Activated CD4-positive, alpha-beta T cell treated with anti-CD3 and anti-CD28 coated beads, Interleukin-2, amount 50 U/mL, for 16 hours (primary cell): ENCODE measurements at places on chromosomes 1 and 21.

DNA sequence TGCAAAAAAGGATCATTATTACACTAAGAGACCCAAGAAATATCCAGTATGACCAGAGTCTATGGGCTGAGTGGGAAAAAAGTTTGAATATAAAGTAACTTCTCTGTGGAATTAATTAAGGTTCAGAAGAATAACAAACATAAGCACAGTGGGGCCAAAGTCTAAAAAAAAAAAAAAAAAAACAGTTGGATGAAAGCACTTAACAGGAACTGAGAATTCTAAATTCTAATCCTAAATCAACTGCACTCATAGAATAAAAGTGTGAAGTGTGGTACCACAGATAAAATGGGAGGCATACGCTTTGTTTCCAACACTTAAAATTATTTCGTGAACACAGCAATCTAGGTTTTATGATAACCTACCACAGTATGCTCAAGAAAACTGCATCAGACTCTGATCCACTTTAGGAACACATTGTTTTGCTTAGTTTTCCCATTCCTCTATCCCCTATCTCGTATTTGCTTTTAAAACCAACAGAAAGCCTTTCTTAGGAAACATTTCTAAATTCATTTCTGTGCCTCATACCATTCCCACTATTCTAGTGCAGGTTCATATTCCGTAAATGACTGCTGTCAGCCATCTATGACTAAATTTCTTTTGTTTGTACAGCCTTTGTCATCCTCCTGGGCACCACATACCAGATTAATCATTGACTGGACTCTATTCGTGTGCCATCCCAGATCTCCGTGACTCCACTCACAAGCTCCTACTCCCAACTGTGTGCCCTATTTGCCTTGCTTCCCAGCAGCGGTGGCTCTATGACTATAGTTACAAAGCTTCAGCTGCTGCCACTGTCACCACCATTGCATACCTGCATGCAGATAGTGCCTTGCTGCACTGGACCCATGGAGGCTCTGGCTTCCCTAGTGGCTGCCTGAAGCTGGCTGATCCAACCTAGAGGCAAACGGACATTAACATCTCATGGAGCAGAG is 24.9 kb downstream of the CHML start:
- DNase-seq, result no peak

GRCh38 chr1:162281426-162281825 is 95.2 kb downstream of the SPATA46 start:
- DNase-seq, result no peak

DNA sequence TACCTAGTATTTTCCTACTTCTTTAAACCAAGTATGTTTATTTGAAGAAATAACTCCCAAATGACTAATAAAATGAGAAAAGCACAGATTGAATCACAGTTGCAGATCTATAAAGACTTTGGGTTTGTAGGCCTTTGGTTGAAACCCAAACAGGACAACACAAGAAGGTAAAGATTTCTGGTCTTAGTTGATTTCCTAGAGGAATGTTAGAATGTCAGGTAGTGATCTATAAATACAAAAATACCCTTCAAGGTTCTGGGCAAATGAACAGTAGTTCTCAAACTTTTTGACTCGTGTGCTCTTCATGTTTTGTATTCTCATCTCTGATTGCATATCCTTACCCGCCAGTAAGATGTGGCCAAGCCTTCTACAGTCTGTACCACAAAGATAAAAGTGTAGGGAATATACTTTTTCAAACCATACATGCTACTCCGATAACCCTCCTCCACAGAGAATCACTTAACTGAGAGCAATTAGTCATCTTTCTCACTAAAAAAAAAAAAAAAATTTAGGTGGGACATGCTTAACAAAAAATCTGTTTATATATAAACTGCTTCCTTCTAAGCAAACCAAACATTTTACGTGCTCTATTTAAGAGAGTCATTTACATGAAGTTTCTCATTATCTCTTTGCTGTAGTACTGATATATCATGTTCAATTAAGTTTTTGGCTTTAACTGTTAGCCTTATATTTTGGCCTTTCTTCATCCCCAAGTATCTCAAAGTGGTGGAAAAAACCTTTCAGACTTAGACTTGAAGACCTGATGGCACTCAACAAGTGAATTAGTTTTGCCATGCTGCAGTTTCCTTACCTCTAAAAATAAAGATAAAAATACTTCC is 36.0 kb downstream of the CNIH4 start:
- DNase-seq, result no peak

DNA sequence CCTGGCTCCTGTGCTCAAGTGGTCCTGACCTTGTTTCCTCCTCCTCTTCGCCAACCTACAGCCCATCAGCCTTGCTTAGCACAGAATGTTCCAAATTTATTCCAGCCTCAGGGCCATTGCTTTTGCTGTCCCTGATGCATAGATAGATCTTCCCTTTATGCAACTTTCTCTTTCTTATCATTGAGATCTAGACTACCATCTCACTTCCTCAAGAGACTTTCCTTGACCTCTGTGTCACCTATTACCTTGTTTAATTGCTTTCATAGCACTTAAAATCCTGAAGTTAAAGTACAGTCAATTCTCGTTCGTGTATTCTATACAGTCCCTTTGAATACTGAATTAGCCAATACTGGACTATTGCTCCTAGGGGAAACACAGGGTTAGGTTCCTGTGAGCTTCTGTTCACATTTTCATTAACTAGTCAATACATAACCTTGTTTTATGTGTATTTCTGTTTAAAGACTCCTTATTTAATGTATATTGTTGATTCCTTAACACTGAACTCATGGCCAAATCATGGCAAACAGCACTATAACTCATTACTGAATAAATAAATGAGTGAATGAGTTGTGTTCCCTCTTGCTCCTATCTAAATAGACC is 26.2 kb upstream of the MCOLN3 start:
- DNase-seq, result no peak

GRCh38 chr21:26782331-26782730 is 62.9 kb downstream of the ADAMTS1 start:
- no peak for DNase-seq

DNA sequence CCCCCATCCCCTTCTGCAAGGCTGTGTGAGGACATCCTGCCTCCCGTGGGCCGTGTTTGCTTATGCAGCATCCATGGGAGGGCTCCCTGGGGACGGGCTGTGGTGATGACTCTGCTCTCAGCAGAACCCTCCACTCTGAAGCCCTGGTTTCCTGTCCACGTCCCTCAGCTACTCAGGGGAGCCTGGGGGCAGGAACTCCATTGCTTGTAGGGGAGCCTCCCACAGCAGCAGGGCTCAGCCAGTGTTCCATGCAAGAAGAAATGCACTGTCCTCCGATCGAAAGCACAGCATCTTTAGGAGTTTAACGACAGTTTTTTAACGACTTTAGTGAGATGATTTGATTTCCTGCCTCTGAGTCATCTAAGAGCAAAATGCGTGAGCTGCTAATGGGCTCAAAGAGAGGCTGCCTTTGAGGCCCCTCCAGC is 8.3 kb upstream of the KCNAB2 start:
- peak; percentile 71 for DNase-seq

DNA sequence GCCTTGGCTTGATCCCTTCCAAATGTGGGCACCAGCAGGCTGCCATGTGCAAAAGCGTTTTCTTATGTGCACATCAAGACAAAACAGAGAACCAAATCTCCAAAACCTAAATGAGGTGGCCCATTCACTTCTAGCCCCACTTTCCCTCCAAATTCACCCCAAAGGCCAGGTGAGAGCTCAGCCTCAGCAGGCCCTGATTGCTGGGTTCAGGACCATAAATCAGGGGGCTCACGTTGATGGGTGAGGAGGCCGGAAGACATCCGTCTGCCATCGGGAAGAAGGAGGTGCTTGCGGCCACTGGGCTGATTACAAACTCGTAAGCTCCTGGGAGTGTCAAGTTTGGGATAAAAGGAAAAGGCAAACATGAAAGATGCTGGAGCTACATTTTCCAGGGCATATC is 86.7 kb upstream of the CLDN14 start:
- DNase-seq, result no peak

DNA sequence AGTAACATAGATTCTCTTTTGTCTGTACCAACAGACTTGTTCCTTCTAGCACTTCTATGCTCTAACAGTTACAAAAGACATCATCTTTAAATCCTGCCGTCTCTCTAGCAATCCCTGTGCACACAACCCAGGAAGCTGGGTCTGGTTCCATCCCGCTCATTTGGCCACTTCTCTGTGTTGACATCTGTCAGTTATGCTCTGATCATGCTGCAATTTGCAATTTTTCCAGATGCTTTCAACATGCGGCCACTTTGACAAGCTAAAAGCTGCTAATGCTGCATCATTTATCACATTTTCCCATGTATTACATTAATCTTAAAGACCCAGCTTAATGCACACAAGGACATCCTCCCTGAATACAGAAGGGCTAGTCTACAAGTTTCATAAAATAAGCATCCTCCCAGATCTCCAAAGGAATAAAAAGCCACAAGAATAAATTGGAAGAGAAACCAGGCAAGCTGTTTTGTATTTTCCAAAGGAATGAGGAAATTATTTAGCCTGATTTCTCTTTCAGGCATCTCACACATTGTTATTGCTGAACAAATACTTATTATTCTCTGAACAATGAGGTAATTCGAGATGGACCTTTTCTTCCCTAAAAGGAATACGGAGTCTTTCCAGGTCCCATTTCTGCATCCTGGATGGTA is 19.0 kb upstream of the LRRC52 start:
- no peak for DNase-seq

GRCh38 chr1:159307346-159308020 is 5.3 kb downstream of the FCER1A start:
- no peak for DNase-seq

- DNase-seq, result no peak
Measured at GRCh38 chr1:230319014-230319747, 107.0 kb downstream of the PGBD5 start.

GRCh38 chr1:214012418-214012817 is 24.6 kb downstream of the PROX1 start:
- DNase-seq, result no peak

DNA sequence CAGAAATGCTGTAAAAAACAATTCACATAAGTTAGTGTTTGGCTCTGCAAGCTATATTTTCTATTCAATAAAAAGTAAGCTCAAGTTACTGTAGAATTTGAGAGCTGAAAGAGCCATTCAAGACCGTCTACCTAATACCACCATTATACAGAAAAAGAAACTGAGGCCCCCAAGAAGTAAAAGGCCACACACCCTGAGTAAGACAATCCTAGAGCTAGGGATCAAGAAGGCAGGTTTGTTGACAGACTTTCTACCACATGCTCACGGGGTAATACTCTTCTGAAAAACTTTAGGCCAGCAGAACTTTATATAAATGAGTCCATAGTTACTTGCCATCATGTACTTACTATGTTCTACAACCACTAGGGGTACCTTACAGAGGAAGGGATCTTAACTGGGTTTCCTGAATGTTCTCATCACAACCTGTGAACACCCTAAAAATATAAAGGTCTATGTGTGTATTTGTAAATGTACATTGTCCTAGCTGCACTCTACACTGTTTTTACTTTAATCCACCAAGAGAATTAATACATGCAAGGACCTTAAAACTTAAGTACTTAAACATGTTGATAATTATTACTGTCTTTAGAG is 2.7 kb downstream of the PSMG1 start:
- DNase-seq, result peak; percentile 28

GRCh38 chr1:34013958-34014737 is 150.3 kb downstream of the HMGB4 start:
- DNase-seq, result peak; percentile 15

- DNase-seq, result peak; percentile 10
Measured at GRCh38 chr1:162626761-162627160, 5.5 kb upstream of the DDR2 start.

DNA sequence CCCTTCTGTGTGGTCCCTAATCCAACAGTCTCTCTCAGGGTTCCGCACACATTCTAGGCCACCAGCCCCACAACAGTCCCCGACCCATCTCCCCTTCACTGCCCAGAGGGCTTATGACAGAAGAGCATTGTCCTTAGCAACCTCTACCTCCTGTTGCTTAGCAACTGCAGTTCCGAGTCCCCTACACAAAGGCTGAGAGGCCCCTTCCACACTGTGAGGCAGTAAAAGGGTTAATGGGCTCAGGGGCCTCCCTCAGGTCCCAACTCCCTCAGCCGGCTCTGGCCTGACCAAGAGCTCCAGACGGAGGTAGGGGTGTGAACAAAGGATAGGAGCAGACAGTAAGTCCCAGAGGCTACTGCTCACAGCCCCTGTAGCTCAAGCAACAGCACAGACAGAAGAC is 4.3 kb downstream of the IGSF9 start:
- no peak for DNase-seq

DNA sequence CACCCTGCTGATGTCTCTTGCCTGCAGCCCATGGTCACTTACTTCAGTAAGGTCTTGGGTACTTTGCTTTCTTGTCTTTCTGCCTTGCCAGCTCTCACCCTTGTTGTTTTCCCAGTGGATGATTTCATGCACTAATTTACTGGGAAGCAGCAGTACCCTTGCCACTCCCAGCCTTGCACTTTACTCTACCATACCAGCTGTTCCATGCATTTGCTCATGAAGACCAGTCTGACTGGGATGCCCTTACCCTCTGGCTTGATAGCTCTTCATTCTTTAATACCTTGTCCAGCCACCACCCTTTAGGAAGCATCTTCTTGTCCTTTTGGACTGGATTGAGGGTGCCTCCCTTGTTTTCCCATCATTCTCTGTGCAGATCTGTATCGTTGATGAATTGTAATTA is 28.3 kb downstream of the CDC14A start:
- DNase-seq, result no peak

DNA sequence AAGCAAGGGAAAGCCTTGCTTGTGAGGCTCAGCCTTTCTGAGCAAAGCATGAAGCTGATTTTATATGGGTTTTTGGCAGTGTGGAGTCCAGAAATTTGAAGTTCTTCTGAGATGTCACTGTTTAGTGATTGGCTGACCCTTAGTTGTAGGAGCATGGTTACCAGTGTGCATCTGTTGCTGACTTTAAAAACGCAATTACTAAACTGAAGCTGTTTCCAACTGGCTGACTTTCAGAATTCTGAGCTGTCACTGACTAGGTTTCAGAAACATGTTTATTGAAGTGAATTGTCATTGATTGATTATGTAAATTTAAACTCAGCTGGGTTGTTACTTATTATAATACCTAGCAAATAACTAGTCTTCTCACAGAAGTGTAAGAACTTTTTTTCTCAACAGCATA is 89.4 kb downstream of the PDE4B start:
- DNase-seq, result no peak

DNA sequence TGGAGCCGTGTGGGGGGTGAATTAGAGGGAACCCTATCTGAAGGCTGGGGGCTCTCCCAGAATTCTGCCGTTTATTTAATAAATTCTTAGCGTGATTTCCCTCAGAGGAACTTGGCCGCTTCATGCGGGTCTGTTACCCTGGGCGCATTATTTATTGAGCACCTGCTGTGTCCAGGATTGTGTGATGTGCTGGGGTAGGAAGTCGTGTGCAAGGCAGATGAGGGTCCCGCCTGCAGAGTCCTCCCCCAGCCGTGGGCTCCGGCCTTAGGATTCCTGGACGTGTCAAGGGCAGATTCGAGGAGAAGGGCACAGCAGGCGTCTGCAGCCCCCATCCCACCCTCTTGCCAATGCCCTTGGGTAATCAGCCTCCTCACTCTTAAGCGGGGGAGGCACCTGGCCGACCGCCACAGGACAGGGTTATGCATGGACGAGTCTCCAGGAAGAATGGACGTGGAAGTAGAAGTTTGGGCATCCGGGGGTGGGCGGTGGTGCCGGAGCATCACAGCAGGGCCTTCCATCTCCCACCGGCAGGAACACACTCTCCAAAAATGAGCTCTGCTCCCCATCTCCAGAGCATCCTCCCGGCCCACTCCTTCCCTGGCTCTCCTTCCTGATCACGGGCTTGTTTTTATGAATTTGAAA is 233.3 kb upstream of the C1orf174 start:
- DNase-seq, result no peak
